ENCODE measurements at places on chromosomes 11 and 22. TPM values are rescaled to one million over a fixed set of nuclear protein-coding genes. Genes with fewer than 3 reads are reported as not detected.
A peak's percentile ranks its signal among the peaks of the same experiment; 100 is the strongest.

DNA sequence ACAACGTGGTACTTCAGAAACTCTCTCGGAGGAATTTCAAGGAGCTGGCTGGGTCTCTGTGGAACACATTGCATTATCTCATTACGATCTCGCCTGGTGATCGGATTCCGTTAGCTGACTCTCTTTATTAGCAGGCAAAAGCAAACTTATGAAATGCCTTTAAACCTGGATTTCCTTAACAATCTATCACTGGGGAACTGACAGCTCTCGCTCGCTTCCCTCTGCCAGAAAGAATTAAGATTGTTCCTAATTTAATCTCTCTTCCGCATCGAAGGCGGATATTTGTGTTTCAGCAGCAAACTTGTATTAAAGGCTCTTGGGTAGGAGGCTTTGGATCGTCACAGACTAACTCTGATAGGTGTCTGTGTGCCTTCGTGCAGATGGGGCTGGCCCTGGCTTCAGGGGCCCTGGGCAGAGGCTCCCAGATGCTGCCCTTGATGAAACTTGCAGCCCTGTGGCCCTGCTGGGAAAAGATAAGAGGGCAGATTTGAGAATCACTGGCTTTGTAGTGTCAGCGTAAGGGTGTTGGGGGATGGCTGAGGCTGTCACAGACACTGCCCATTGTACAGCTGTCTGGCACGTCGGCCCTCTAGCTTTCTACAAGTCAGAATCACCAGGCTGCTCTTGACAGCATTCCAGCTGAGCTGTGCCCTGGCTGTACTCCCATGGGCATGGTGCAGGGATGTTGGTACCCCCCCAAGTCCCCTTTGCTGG is 162.2 kb upstream of the NECTIN1 start:
- no peak for DNase-seq

DNA sequence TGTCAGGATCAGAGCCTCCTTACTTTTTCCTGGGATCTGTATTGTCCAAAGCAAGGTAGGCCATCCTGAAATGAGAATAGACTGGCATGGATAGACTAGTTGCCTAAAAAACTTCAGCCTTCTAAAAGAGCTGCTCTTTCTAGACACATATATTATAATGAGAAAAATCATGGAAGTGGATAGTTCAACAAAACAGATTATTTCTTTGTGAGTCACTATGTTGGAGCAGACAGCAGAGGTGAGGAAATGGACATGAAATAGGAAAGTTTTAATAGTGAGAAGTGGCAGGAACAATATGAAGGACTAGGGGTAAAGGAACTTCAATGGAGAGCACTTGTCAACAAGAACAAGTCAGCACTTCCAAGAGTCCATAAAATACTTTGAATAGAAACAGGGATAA is 101.9 kb upstream of the ANO3 start:
- DNase-seq, result no peak

- DNase-seq, result no peak
Measured at GRCh38 chr11:126304457-126305075, 706 bp downstream of the DCPS start.

SLC25A18 gene
- not detected for total RNA-seq

DNA sequence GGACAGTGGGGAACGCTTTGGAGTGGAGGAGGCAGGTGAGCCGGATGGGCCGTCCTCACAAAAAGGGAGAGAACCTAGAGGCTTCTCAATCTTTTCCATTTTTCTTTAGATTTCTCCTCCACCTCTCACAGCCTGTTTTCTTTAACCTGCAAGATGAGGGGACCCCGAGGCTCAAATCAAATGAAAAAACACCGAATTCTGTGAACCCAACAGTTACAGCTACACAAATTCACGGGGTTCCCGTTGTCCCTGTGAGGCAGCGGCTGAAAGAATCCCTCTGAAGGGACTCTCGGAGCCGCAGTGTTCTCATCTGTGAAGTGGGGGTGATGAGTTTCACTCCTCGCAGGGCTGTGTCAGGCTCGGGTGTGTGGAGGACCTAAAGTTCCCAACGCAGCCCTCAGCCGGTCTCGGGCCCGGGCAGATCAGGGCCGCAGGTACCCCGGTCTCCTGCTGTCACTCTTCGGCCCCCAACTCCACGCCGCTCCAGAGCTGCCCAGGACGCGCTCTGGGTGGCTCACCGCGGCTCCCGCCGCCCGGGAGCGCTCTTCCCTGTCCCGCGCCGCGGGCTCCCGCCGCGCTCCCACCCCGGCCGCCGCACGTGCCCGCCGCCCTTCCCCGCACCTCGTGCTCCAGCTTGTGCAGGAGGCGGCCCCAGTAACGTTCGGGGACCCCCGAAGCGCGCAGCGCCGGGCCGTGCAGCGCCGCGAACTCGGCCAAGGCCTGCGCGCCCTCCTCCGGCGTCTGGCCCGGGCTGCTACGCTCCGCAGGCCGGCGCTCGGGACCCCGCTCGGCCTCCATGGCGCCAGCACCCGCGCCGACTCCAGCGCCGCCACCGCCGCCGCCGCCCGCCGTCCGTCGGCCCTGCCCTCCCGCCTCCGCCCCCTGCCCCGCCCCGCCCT is at the start of gene TTLL12:
Gene TTLL12 (minus strand): TSS at position 863 of the 899 bp plus-strand sequence. CDS start 65 bp downstream, at position 798.
- DNase-seq, result peak; percentile 89

TIMP3 gene
- not detected for total RNA-seq

DNA sequence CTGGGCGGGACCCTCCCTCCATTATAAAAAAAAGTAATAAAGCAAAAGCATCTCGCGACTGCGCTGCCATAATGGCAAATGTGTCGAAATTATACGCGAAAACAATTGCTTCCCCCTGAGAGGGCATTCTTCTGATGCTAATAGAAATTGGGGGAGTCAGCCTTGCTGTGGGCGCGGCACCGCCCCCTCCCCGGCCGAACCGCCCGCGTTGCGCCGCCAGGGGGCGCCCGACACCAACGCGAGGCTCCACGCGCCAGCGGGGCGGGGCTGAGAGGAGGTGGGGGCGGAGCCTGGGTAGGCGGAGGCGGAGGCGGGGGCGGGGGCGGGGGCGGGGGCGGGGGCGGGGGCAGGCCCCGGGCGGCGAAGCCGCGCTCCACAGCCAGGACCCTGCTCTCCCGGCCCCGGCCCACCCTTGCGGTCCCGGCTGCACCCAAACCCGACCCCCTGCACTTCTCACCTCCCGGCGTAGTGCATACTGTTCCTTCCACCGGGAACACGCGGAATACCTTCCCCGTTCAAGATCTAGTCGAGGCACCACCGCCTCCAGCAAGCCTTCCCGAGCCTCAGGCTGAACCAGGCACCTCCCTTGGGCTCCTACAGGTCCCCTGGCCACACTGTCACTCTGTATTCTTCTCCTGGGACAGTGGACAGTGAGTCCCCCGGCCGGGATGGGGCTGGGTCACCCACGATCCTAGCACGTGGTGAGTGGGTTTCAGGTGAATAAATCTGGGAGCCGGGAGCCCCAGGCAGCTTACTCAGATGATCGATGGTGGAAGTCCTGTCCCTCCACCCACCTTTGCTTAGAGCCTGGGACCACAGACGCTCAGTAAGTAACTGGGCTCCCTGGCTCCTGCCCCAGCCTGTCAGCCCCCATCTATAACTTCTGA is 15.5 kb upstream of the UPK3A start:
- peak; percentile 97 for DNase-seq

DNA sequence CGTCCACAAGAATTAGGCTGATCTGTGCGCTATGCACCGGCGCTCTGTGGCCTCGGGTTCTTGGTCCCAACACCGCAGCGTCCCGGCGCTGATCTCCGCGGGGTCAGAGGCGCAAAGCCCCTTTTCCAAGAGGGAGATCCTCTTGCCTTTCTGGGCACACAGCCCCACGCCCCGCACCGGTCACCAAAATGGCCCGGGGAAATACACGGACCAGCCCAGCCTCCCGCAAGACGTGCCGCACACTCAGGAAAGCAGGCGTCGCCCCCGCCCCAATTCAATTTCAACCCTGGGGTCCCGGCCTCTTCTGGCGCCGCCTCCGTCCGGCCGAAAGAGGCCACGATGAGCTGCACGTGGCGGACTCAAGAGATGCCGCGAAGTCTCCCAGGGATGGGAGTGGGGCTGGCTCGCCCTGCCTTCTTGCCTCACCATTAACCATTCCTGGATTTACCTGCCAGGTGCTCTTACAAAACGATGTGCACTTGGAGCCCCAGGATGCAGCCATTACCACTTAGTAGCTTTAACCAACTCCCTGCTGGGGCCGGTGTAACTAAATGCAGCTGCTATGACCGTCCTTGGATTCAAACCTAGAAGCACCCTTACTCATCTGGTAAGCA is 10.5 kb downstream of the PIWIL3 start:
- no peak for DNase-seq

DNA sequence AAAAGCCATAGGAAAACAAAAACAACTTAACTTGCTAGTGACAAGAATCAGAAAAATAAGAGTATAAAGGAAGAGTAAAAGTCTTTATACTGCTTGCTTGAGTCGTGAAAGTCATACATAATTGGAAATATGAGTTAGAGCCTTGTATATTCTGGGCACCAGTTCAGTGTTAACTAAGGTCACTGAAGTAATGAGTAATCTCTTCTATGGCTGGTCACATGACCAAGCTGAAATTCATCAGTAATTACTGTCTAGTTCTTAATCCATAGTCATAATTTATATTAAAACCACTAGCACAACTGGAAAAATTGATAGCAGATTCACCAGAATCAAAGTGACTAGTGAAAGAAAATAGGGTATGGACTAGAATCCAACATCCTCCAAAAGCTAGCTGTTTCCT is 84.4 kb upstream of the SLC5A12 start:
- DNase-seq, result no peak

DNA sequence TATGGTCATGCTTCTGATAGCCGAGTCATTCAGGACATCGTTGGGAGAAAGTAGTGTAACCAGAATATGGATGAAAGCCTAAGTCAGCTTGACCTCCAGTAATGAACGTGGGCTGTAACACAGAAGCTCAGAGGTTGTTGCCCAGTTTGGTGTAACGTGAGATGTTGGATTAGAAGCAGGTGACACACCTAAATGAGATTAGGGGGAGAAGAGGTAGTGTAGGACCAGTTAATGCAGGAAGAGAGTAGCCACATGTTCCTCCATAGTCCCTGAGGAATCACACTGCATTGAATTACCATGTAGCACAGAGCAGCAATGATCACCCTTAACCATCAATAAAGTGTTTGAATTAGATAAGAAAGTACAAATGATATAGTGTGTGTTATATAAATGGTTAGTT is 20.4 kb downstream of the FBXO7 start:
- DNase-seq, result no peak

SYT7 gene
- 0.23 TPM for total RNA-seq

GRCh38 chr11:104736502-104736901 is 161.8 kb downstream of the CASP12 start:
- no peak for DNase-seq

GRCh38 chr11:94130298-94131046 is 1.8 kb downstream of the PANX1 start:
- no peak for DNase-seq

DNA sequence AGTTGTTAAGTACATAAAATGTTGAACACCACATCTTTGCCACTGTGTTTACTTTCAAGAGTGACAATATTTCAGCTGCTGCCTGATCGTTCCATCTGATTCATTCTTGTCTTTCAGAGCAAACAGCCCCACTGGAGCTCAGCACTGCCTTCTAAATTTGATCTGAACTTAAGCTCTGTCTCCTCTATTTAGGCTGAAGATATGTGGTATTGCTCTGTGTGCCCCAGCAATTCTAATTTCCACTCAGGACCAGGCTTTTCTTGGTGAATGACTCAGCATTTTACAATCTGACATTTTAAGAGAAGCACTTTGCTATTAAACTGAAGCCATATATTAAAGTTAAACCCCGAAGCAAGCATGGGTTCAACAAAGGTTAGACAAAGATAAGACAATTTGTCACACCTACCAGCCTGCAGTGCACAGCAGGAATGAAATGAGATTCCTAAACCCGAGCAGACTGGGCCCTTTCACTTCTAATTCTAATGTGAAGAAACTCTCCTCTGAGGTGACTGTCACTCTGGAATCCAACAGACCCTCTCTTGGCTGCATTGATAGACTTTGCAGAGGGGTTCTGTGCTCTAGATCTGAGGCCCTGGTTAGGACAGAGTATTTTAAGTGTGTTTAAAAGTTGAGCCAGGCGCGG is 41.7 kb upstream of the PLET1 start:
- peak; percentile 46 for DNase-seq

DNA sequence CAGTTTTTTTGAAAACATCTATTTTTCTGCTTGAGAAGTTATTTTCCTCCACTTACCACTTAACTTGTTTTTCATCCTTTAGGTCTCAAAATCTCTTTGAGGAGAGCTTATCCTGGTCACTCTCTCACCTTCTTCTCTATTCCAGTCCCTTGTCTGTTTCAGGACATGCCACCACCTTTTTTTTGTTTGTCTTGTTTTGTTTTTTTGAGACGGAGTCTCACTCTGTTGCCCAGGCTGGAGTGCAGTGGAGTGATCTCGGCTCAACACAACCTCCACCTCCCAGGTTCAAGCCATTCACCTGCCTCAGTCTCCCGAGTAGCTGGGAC is 4.6 kb upstream of the BCL2L13 start:
- no peak for DNase-seq

DNA sequence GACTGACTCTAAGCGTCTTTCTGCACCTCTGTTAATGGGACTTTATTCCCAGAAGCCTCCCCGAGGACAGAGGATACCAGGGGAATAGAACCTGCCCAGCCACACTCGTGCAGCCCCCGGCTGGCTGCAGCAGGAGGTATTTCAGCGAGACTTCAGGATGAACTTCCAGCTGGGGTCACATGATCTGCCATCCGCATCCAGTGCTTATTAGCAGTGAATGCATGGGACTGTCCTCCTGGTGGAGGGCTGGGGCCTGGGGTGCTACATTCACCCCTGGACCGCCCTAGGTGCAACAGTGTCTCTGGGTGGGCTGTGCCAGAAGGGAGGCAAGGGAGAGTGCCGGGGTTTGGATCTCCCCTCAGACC is 1.6 kb downstream of the DUSP8 start:
- DNase-seq, result no peak

MAPK11 gene
- total RNA-seq, result 27.8 TPM

DGCR2 gene
- 23.8 TPM for total RNA-seq

GRCh38 chr11:83051760-83052671 is 19.7 kb downstream of the RAB30 start:
- no peak for DNase-seq

GRCh38 chr11:83363312-83363711 is 77.1 kb upstream of the CCDC90B start:
- DNase-seq, result no peak

DNA sequence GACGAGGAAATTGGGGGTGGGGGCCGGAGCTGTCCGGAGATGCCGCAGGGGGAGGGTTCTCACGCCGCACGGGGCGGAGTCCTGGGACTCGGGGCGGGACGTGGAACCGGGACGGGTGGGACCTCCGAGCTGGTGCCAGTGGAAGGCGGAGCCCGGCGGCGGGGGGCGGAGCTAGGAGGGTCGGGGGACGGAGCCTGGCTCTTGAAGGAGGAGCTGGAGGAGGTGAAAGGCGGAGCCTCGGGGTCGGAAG is 271 bp downstream of the FKBP2 start:
- DNase-seq, result peak; percentile 100

- DNase-seq, result no peak
Measured at GRCh38 chr11:68938088-68938487, 34.4 kb downstream of the IGHMBP2 start.

CCDC88B gene
- 119 TPM for total RNA-seq

ASCL2 gene
- 0.62 TPM for total RNA-seq

PRDM10 gene
- 15.9 TPM for total RNA-seq

DNA sequence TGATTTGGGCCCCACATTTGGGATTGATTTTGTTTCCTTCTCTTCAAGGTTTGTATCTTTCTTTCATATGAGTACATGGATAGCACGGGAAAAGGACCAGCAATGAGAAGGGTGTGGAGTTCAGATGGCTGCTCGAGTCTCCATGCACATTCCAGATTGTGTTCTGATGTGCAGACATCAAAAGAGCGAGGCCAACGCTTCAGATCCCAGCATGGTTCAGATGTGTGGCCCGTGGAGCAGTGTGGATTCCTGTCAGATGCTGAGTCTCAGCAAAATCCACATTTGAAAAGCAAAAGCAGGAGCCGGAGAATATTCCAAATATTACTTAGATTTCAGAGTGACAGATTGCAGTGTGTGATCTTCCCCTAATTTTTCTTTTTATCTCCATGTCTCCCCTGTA is 219.4 kb downstream of the DBX1 start:
- no peak for DNase-seq
